H54 (cell line): ENCODE measurements at places on chromosomes 6 and 20.

GRCh38 chr6:53250176-53251032, 98.3 kb downstream of the ELOVL5 start:
- no peak for DNase-seq

GRCh38 chr6:39251406-39251805, 22.1 kb upstream of the KCNK5 start:
- DNase-seq, result no peak

GRCh38 chr6:137647762-137648447, 153.7 kb upstream of the OLIG3 start:
- peak; percentile 2 for DNase-seq

- DNase-seq, result no peak
Measured at GRCh38 chr6:149385998-149386646, 13.9 kb upstream of the SUMO4 start.

GRCh38 chr6:154356690-154357089, at the start of gene IPCEF1:
IPCEF1 (minus strand) TSS chr6:154356803; CDS start chr6:154265947, 90,856 bp downstream.
- no peak for DNase-seq

DNA sequence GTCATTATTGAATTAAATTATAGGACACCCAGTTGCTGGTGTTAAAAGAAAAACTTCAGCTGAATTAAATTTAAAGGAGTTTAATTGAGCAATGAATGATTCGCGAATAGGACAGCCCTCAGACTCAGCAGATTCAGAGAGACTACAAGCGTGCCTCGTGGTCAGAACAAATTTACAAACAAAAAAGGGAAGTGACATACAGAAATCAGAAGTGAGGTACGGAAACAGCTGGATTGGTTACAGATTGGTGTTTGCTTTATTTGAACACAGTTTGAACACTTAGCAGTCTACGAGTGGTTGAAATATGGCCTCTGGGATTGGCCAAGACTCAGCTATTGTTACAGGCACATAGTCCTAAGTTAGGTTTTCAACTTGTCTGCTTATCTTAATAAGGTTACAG, 25.8 kb upstream of the TNFRSF21 start:
- no peak for DNase-seq

DNA sequence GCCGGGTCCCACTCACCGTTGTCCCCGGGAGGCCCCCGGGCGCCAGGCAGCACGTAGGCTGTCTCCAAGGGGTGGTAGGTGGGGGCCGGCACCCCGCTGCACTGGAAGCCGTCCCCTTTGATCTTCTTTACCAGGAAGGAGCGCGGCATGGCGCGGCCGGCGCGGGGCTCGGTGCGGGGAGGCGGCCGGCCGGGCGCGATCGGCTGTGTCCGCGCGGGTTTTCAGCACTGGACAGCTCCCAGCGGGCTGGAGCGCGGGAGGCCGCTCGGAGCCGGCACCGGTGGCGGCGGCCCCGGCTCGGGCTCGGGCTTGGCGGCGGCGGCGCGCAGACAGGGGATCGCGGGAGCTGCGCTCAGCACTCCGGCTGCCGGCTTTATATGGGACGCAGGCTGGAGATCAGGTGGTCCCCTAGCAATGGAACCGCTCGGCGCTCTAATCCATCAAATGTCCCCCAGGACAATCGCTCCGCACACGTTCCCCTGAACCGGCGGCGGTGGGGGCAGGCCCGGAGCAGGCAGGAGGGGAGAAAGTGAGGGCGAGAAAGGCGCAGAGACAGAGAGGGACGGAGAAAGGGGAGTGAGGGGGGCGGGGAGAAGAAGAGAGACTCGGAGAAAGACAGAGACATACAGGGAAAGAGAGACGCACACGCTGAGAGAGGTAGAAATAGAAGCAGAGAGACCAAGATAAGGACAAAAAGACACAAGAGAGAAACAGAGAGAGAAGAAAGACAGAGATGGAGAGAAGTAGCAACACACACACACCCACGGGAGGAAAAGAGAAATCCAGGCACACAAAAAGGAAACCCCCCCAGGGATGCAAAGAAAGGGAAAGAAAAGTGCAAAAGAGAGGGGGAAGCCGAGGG, at the start of gene SCRT2:
Gene SCRT2, minus strand, starts transcription at position 350 of the 862 bp plus-strand sequence. Its CDS starts 201 bp downstream, at position 149.
- DNase-seq, result peak; percentile 78

- DNase-seq, result no peak
Measured at GRCh38 chr20:5024103-5024502, 22.8 kb upstream of the SLC23A2 start.

GRCh38 chr20:14142171-14142570, 146.9 kb downstream of the MACROD2 start:
- no peak for DNase-seq

- DNase-seq, result no peak
Measured at GRCh38 chr6:145396499-145396898, 338.8 kb downstream of the EPM2A start.

- no peak for DNase-seq
Measured at GRCh38 chr6:105785066-105785811, 300.9 kb upstream of the PRDM1 start.

- no peak for DNase-seq
Measured at GRCh38 chr6:40353967-40354452, 233.2 kb downstream of the LRFN2 start.

- no peak for DNase-seq
Measured at GRCh38 chr6:140541288-140541687, 1166.8 kb upstream of the CITED2 start.

- DNase-seq, result no peak
Measured at GRCh38 chr6:164035900-164036485, 621.5 kb downstream of the QKI start.

- DNase-seq, result no peak
Measured at GRCh38 chr6:903761-904160, 210.8 kb upstream of the EXOC2 start.
